ENCODE measurements at places on chromosomes 11 and 22.

DNA sequence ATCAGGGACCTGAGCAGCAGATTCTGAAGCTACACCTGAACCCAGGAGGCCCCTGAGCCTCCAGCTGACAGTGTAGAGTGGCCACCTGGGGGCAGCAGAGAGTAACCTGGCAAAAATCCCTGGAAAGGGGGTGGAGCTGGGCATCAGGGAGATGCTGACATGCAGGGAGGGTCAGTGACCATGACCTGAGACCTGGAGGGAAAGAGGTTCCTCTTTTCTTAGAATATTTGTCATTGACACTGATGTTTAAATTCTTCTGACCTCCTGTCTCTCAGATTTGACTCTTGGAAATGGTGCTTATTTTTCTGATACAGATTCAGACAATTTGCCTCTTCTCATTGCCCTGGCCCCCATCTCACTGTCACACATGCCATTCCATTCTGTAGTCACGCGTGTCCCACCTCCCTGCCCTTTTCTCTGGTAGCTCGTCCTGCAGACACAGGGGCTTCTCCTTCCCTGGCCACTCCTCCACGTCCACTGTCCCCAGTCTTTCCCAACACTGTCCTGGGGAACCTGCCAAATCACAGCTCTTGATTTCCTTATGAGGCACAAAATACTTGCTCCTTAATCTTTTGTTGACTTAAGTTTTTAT is 117.2 kb upstream of the IGLL5 start:
- DNase-seq, result peak; percentile 44

DNA sequence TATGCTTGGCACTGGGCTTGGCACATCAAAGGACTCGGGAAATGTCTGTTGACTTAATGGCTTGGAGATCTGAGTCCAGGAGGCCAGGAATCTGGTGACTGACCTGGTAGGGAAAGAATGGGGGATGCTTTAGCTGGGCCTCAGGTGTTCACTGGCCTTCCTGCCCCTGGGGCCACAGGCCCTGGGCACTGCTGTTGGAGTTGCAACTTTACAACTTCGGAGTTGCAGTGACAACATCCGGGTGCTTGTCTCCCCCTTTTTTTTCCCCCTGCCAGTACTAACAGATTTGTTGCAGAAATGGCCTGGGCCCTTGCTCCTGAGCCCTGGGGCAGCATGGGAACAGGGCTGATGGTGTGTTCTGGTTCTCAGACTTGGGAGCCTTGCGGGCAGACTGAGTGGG is 23.8 kb downstream of the OSBP2 start:
- no peak for DNase-seq

GRCh38 chr22:39739338-39740027 is 154.1 kb downstream of the ENTHD1 start:
- no peak for DNase-seq

- DNase-seq, result no peak
Measured at GRCh38 chr11:41456269-41456668, 3.2 kb downstream of the LRRC4C start.

DNA sequence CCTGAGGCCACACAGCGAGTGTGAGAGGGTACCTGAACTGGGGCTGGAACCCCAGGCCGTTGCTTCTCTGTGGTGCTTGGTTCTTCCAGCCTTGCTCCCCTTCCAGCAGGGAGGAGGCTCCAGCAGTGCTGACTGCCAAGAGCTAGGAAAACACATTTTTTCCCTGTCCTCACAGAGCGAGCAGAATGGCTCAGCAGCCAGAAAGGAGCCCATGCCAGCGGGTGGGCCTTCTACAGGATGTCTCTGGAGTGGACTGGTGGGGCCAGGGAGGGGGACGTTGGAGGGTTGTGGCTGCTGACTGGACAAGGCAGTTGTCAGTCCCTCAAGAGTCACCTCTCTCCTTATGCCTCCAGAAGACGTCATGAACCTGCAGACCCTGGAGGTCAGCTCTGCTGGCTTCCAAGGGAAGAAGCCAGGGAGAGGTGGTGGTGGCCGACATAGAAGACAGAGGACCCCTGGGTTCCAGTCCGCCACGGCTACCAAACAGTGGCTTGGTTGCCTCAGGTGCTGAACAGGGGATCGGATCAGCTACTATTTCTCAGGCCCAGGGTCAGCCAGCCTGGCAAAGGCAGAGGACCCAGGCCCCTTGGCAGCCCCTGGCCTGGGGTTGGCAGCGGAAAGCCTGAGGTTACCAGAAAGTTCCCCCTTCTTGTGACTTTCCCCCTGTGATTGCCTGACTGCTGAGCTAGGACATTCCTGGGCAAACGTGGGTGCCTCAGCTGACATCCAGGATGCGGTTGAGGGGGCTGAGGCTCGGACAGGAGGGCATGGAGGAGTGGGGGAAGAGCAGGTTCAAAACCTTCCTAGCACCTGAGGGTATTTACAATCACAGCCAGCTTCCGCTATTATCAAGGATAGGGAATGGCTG is 3.7 kb downstream of the MAFF start:
- DNase-seq, result no peak

GRCh38 chr22:47090591-47091245 is 328.3 kb downstream of the TBC1D22A start:
- no peak for DNase-seq

GRCh38 chr22:45163099-45163450 is 650 bp upstream of the NUP50 start:
- DNase-seq, result no peak

- no peak for DNase-seq
Measured at GRCh38 chr11:13271060-13271693, 6.4 kb upstream of the BMAL1 start.

GRCh38 chr11:14022251-14022650 is 59.7 kb downstream of the SPON1 start:
- DNase-seq, result no peak

DNA sequence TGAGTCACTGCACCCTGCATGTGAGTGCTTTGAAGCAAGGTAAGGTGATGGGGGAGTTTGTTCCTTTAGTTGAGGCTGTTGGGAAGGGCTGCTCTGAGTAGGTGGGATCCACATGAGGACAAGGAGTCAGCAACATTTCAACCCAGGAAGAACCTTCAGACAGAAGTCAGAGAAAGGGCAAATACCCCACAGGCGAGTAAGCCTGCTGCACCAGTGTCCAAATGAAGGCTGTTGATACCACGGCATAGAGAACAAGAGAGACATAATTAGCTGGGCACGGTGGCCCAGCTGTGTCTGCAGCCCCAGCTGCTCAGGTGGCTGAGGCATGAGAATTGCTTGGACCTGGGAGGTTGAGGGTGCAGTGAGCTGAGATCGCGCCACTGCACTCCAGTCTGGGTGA is 54.3 kb upstream of the CLMP start:
- no peak for DNase-seq

Measured in memory B cell (primary cell).